ENCODE measurements at places on chromosomes 7 and 10. TPM values are rescaled to one million over a fixed set of nuclear protein-coding genes. Genes with fewer than 3 reads are reported as not detected.

GRCh38 chr7:28406192-28406591 is 6.1 kb upstream of the CREB5 start:
- no peaks in the 10 kb centered on the region for H3K27me3 ChIP-seq
- no peak for DNase-seq
- H3K27ac ChIP-seq = no peak overlapping the region
- no peak overlapping the region for H3K4me3 ChIP-seq
- H3K4me1 ChIP-seq = no peaks in the 10 kb centered on the region

- DNase-seq = no peak
- no peak overlapping the region for H3K4me3 ChIP-seq
- no peaks in the 10 kb centered on the region for H3K27me3 ChIP-seq
- no peaks in the 10 kb centered on the region for H3K4me1 ChIP-seq
Observed at GRCh38 chr7:115933471-115933870, 97.1 kb downstream of the TFEC start.

DNA sequence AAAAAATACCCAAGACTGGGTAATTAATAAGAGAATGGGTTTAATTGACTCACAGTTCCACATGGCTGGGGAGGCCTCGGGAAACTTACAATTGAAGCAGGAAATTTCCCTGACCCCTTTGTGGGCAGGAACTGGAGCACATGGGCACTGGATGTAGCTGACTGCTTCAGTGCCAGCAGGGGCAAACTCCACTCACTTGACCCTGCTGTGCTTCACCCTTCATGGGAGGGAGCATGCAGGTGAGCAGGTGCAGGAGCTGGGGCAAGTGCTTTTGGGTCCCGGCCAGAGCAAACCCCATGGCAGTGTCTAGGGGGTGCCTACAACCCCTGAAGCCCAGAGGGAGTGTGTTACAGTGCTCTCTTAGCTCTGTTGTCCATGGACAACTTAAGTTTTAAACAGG is 132.6 kb downstream of the AKR1D1 start:
- no peak for DNase-seq
- H3K4me3 ChIP-seq = no peak overlapping the region
- H3K36me3 ChIP-seq = no peaks in the 10 kb centered on the region
- no peak overlapping the region for H3K27ac ChIP-seq

The OPALIN gene
- not detected for total RNA-seq

DNA sequence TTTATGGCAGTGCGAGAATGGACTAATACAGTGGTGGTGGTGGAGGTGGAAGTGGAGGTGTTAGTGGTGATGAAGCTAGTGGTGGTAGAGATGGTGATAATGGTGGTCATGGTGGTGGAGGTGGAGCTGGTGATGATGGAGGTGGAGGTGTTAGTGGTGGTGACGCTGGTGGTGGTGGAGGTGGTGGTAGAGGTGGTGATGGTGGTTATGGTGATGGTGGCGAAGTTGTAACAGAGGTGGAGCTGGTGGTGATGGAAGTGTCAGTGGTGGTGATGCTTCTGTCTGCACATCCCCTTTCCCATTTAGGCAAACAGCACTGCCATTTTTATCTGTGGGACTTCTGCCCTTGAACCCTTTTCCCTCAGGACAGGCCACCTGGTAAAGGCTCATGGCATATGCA is 7.4 kb upstream of the PTPRN2 start:
- H3K27ac ChIP-seq = no peak overlapping the region
- DNase-seq = no peak
- H3K4me3 ChIP-seq = no peak overlapping the region
- no peaks in the 10 kb centered on the region for H3K36me3 ChIP-seq
- no peaks in the 10 kb centered on the region for H3K27me3 ChIP-seq

DNA sequence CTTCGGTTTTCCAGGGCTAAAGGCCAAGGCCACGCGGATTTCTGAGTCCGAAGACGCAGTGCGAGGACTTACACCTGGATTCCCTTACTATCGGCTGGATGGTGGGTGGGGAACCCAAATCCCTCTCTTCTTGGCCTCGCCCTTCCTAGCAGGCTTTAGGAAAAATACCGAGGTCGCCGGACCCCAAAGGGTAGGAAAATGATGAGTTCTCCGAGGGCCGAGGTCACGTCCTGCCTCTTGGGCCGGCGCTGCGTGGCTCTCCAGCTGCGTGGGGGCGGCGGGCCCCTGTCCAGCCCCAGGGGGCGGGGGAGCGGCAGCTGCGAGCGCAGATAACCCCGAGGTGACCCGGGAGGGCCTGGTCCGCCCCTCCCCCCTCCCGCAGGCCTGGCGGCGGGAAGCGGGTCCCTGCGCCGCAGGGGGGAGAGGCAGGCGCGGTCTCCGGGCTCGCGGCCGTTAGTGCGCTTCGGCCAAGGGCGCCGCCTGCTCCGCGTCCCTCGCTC is 805 bp upstream of the HMX3 start:
- H3K36me3 ChIP-seq = no peaks in the 10 kb centered on the region
- DNase-seq = peak; percentile 23
- peak overlapping the region; percentile 36 for H3K27ac ChIP-seq
- H3K4me1 ChIP-seq = no peaks in the 10 kb centered on the region

GRCh38 chr10:58517081-58517480 is 4.4 kb downstream of the BICC1 start:
- H3K4me3 ChIP-seq = no peak overlapping the region
- H3K27ac ChIP-seq = no peak overlapping the region
- no peaks in the 10 kb centered on the region for H3K27me3 ChIP-seq
- no peaks in the 10 kb centered on the region for H3K36me3 ChIP-seq

- DNase-seq = no peak
- H3K27me3 ChIP-seq = no peaks in the 10 kb centered on the region
- no peaks in the 10 kb centered on the region for H3K36me3 ChIP-seq
Observed at GRCh38 chr10:132498562-132499366, 38.8 kb upstream of the INPP5A start.

- DNase-seq = peak; percentile 34
- peaks cover 16% of the 10 kb centered on the region for H3K4me1 ChIP-seq
- no peaks in the 10 kb centered on the region for H3K36me3 ChIP-seq
- no peaks in the 10 kb centered on the region for H3K27me3 ChIP-seq
- no peak overlapping the region for H3K4me3 ChIP-seq
- H3K27ac ChIP-seq = no peak overlapping the region
Observed at GRCh38 chr7:66326501-66327215, 121.5 kb downstream of the TPST1 start.

The RINT1 gene
- total RNA-seq = 24.5 TPM

DNA sequence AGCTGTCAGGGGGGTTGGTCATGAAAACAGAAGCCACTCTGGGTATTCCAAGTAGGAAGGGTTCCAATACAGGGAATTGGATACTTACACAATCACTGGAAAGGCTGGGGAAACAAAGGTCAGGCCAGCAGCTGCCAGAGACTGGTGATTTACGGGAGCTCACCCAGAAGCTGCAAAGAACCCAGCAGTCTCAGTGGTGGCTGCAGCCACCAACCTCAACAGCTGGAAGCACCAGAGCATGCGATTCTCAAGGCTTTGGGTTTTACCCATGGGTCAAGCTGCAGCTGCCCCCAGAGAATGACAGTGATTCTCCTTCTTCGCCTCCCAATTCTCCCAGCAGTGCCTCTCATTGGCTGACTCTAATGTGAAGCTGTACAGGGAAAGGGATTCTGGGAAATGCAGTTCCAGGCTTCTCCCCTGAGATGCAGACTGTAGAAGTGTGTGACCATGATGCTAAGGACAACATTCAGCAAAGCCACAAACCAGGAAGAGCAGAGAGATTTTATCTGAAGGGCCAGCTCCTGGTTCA is 107.2 kb upstream of the TCF7L2 start:
- peaks cover 21% of the 10 kb centered on the region for H3K4me1 ChIP-seq
- no peak overlapping the region for H3K4me3 ChIP-seq
- no peaks in the 10 kb centered on the region for H3K27me3 ChIP-seq
- peak overlapping the region; percentile 58 for H3K27ac ChIP-seq
- no peaks in the 10 kb centered on the region for H3K36me3 ChIP-seq

DNA sequence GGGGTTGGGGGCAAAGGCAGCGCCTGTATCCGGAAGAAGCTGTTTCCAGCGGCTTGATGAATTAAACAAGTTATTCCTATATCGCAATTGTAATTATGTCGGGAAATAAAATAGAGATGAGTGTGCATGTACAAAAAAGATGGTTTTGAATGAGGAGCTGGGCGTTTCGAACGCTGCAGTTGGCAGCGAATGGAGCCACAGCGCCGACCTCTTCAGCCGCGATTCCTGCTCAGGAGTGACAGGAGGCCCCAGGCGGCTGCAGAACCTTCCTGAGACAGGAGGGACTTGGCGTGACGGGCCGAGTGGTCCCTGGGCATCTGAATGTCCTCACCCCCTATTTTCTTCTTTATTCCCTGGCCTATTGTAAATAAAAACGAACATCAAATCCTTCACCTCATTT is 184.9 kb downstream of the DNAJB6 start:
- no peak overlapping the region for H3K27ac ChIP-seq
- no peaks in the 10 kb centered on the region for H3K4me1 ChIP-seq
- H3K4me3 ChIP-seq = no peak overlapping the region
- DNase-seq = no peak
- H3K27me3 ChIP-seq = peaks cover 11% of the 10 kb centered on the region

DNA sequence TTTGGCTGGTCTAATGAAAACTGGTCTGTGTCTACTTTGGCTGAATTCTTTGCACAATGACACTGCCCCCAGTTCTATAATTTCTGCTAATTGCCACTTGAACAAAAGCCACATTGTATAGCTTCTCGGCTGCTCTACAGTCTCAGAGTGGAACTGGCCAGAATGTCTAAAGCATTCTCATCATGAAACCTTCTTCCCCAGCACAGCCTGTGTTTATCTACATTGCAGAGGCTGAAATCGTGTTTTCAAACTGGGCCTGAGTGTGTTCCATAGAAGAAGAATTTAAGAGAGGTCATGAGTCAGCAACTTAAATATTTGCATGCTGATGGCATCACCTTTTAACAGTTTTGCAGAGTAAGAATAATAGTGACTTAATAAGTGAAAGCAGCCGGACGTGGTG is 177.2 kb downstream of the BUB3 start:
- no peaks in the 10 kb centered on the region for H3K36me3 ChIP-seq
- H3K27me3 ChIP-seq = no peaks in the 10 kb centered on the region
- no peak overlapping the region for H3K4me3 ChIP-seq

- H3K27ac ChIP-seq = no peak overlapping the region
- H3K4me1 ChIP-seq = peaks cover 6% of the 10 kb centered on the region
- no peak overlapping the region for H3K4me3 ChIP-seq
- H3K36me3 ChIP-seq = no peaks in the 10 kb centered on the region
- no peaks in the 10 kb centered on the region for H3K27me3 ChIP-seq
Observed at GRCh38 chr7:132735476-132735875, 159.2 kb upstream of the PLXNA4 start.

- peaks cover 2% of the 10 kb centered on the region for H3K4me1 ChIP-seq
- H3K4me3 ChIP-seq = peak overlapping the region; percentile 57
- no peak overlapping the region for H3K27ac ChIP-seq
- DNase-seq = peak; percentile 62
Observed at GRCh38 chr7:141072548-141073172, 1.2 kb upstream of the TMEM178B start.

The KRIT1 gene
- 71.4 TPM for total RNA-seq

The CPA5 gene
- total RNA-seq = 2.6 TPM

The PARD3 gene
- total RNA-seq = 58.7 TPM

The CTAGE6 gene
- not detected for total RNA-seq

DNA sequence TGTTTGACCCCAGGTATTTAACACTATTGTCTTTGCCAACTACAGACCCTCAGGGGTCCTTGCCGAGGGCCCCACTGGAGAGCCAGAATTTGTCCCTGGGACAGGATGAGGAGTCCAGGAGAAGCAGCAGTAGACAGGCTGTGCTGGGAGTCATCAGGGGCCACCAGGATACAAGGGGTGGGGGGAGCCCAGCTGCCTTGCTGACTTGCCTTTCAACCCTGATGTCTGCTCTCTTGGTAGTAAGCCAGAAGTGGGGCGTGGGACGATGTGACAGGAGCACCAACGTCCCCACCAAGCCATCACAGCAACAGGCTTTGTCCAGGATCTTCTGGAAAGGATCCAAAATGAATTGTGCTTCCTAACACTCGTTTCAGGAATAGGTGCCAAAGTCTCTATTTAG is 62.4 kb upstream of the CDCA7L start:
- no peaks in the 10 kb centered on the region for H3K36me3 ChIP-seq
- no peaks in the 10 kb centered on the region for H3K27me3 ChIP-seq
- H3K27ac ChIP-seq = no peak overlapping the region
- H3K4me3 ChIP-seq = no peak overlapping the region

- H3K27me3 ChIP-seq = no peaks in the 10 kb centered on the region
- H3K27ac ChIP-seq = no peak overlapping the region
- H3K4me1 ChIP-seq = peaks cover 21% of the 10 kb centered on the region
- H3K4me3 ChIP-seq = no peak overlapping the region
- DNase-seq = no peak
- no peaks in the 10 kb centered on the region for H3K36me3 ChIP-seq
Observed at GRCh38 chr10:58439632-58440364, 54.6 kb downstream of the TFAM start.

- peaks cover 4% of the 10 kb centered on the region for H3K4me1 ChIP-seq
- H3K27ac ChIP-seq = no peak overlapping the region
- no peak for DNase-seq
- H3K36me3 ChIP-seq = no peaks in the 10 kb centered on the region
- peak overlapping the region; percentile 76 for H3K4me3 ChIP-seq
Observed at GRCh38 chr7:2559283-2559950, 638 bp downstream of the IQCE start.

- DNase-seq = no peak
- no peaks in the 10 kb centered on the region for H3K36me3 ChIP-seq
- H3K27ac ChIP-seq = no peak overlapping the region
- H3K4me3 ChIP-seq = no peak overlapping the region
Observed at GRCh38 chr7:133358708-133359107, 105.8 kb downstream of the EXOC4 start.

GRCh38 chr7:42237811-42238541 is 967 bp upstream of the GLI3 start:
- peak; percentile 84 for DNase-seq
- H3K4me3 ChIP-seq = peak overlapping the region; percentile 77
- H3K36me3 ChIP-seq = no peaks in the 10 kb centered on the region
- H3K27ac ChIP-seq = peak overlapping the region; percentile 78
- no peaks in the 10 kb centered on the region for H3K27me3 ChIP-seq

DNA sequence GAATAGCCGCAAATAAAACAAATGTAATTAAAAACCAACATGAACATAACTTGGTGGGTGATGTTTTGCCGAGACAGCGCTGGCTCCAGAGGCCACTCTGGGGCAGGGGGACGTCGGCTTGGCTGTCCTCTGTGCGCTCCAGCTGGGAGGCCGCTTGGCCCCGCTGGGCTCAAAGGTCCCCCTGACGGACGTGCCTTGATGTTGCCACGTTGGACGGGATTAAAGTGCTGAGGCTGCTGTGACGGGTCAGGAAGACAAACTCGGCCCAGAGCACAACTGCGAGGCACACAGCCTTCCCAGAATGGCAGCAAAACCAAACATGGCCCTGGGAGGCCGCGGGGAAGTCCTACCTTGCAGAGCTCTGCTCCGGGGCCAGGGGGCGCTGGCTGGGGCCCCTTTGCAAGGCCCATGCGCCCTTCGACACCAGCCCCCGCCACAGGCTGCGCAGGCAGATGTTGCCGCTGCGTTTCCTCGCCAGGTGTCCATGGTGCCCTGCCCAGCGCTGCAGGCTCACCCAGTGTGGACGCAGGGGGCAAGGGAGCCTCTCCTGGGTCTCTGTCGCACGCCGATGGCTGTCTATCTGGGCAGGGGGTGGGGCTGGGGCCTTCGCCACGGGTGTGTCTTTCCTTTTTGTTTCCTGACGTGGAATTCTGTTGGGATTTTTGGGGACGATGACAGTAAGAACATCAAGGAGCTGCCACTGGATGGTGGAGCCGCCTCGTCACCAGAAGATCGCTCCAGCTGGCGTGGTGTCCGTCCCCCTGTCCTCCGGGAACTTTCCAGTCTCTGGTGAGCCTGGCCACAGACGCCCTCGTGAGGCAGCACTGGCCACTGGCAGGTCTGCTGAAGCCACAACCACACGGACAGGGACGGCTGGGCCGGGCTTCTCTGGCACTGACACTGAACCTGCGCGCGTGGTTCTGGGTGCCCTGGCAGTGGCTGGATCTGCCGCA is 99.6 kb upstream of the DIP2C start:
- DNase-seq = no peak
- H3K27ac ChIP-seq = peak overlapping the region; percentile 51
- H3K4me3 ChIP-seq = no peak overlapping the region
- no peaks in the 10 kb centered on the region for H3K36me3 ChIP-seq
- no peaks in the 10 kb centered on the region for H3K27me3 ChIP-seq

Data from SJCRH30 (cell line).